ENCODE measurements at places on chromosomes 4 and X. TPM values are rescaled to one million over a fixed set of nuclear protein-coding genes. Genes with fewer than 3 reads are reported as not detected.

Gene CPEB2
- 24.7 TPM for total RNA-seq

Gene PRR32
- total RNA-seq, result not detected

Gene LIMCH1
- 0.05 TPM for total RNA-seq

Gene OPN1MW
- total RNA-seq, result not detected

Gene DUSP21
- not detected for total RNA-seq

Gene PDZD4
- 101 TPM for total RNA-seq

Gene RAB39B
- 4.7 TPM for total RNA-seq

Gene DGAT2L6
- not detected for total RNA-seq

Gene CCNA2
- 0.99 TPM for total RNA-seq

Gene SMARCA5
- 42.5 TPM for total RNA-seq

Gene ADH6
- not detected for total RNA-seq

Gene MCTS1
- 21.2 TPM for total RNA-seq

Gene ZNF630
- 2.2 TPM for total RNA-seq

Gene PABPC5
- not detected for total RNA-seq

Gene HTR2C
- not detected for total RNA-seq

Gene PNMA5
- not detected for total RNA-seq

Gene P2RY8
- total RNA-seq, result 114 TPM

Gene METTL14
- 51.9 TPM for total RNA-seq

Gene ENPEP
- total RNA-seq, result 0.07 TPM

Gene ODAPH
- not detected for total RNA-seq

Gene FGF16
- total RNA-seq, result not detected

Gene C4orf50
- 1.8 TPM for total RNA-seq

Gene DRD5
- total RNA-seq, result not detected

Gene PTPN13
- 0.40 TPM for total RNA-seq

Gene SHOX
- not detected for total RNA-seq

Gene PPM1K
- 68.0 TPM for total RNA-seq

Gene XAGE1A
- not detected for total RNA-seq

Gene LSM6
- total RNA-seq, result 23.8 TPM

Gene YY2
- total RNA-seq, result 1.9 TPM

Gene CCKAR
- total RNA-seq, result not detected

Gene TXK
- total RNA-seq, result 338 TPM

Gene GPM6B
- not detected for total RNA-seq

Gene UCHL1
- not detected for total RNA-seq

Gene NDNF
- total RNA-seq, result not detected

Gene ADGRL3
- not detected for total RNA-seq
